GM23338 (cell line): ENCODE measurements at places on chromosomes 4 and X.

DNA sequence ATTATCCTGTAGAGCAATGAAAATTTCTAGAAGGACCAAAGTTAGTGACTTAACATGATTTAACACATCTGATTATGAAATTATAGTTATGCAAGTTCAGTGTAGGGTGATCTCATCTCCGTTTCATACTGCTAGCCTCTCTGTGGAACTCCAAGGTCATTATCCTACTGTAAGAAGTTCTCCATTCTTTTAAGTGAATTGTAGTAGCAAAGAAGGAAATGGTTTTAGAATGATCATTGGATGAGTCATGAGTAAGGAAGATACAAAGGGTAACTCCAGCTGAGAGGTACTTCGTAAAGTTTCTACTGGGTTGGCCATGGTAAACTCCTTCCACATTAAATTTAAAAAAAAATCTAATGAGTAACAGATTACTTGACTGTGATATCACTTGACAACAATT lies 215.0 kb upstream of the GIMD1 start:
- peak; percentile 5 for DNase-seq

GRCh38 chr4:74374561-74375327 lies 9.8 kb downstream of the EREG start:
- no peak for DNase-seq

GRCh38 chrX:42466332-42467046 lies 311.5 kb downstream of the PPP1R2C start:
- no peak for DNase-seq

- DNase-seq, result no peak
Measured at GRCh38 chrX:119622356-119623232, 16.4 kb upstream of the NKRF start.

GRCh38 chr4:184259081-184259480 lies 41.4 kb upstream of the ENPP6 start:
- no peak for DNase-seq

GRCh38 chrX:110000847-110001713 lies 1.8 kb upstream of the TMEM164 start:
- DNase-seq, result no peak

DNA sequence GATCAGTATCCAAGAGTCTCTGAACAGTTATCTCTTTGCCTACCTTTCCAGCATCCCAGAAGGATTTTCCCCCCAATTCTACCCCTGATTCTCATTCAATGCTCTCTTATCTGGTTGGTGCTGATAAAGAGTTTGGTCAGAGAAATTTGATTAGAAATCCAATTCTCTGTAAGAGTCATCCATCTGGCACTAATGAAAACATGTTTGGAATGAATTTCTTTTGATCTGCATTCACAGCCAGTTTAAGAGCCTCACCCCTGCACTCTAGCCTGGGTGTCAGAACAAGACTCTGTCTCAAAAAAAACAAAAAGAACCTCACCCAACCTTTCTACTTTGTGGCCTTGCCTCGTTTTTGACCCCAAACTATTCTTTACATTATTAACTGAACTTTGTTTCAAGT lies 122.1 kb downstream of the MANBA start:
- DNase-seq, result no peak

- no peak for DNase-seq
Measured at GRCh38 chr4:21276046-21276445, 575.8 kb downstream of the PACRGL start.
